ENCODE measurements at places on chromosomes 7 and 10.

DNA sequence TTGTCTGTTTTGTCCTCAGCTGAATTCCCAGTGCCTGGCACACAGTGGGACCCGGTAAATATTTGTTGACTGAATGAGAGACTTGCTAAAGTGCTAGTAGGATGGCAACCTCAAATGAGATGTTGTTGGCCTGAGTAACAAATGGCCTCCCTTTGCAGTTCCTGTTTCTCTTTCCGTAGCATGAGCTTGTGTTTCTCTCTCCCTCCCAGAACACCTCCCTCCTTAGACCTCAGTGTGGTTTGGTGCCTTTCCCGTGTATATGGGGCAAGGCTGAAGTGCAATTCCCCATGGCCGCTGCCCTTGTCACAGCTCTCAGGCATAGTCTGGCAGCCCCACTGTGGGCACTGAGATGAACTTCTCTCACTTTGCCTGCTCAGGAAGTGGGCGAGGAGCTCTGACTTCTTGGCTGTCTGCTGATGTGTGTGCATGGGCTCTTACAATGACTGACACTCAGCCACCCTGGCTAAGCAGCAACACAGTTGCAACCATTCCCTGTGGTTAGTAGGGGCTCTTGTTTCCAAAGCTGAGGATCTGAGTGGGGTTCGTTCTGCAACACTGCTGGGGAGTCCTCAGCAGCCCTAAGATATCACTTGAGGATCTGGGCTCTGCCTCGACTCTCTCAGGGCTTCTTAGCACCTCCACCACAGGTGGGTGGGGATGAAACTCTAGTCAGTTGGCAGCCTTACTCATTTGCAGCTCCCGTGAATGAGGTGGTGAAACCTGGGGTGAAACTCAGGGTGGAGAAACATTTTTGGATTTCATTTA, 136.1 kb downstream of the ICA1 start:
- no peak for DNase-seq

DNA sequence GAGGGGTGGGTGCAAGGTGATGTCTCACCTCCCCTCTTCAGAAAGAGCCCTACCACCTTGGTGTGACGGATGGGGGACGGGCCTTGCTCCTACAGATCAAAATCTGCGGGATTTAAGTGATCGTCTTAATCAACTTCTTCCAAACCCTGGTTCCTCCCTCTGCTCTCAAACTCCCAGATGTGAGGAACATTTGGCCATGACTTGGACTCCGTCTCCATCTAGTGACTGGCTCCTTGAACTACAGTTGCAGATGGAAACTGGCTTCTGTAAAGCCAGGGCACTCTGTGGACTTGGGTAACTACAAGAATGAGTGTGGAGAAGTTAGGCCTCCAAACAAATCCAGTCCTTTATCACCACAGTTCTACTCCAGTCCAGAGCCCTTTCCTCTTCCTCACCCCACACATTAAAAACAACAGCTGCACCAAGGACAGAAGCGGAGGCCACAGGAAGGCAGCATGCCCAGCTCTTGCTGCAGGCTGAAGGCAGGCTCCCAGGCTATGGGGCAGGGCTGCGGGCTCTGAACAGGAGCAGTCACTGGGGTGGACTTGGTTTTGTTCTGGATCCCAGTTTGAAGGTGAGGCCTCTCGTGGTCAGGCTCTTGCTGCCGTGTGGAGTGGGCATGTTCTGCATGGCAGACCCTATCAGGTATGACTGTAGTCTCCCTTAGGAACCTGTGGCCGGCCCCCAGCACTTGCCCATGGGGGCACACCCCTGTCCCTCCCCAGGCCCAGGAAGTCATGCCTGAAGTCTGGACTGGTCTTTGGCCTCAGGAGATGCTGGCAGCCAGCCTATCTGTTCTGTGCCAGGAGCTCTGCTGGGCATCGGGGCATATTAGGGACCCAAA, 79.4 kb downstream of the VWC2 start:
- peak; percentile 78 for DNase-seq

DNA sequence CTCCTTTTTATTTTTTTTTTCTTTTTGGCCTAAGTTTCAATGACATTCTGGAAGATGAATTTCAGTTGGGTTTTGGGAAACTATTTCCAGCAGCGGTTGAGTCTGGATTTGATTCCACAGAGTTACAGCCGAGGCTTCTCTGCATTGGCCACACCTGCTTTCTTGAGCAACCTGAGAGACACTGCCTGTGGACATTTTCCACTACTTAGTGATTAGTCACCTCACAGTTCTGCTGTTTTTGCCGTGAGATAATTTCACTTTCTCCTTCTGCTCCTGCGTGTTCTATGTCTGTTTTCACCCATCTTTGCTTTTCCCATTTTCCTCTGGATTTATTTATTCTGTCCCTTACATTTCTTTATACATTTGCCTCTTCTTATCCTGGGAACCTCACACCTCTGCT, 243.0 kb downstream of the BICC1 start:
- DNase-seq: peak; percentile 74

- DNase-seq: no peak
Measured at GRCh38 chr7:14583518-14583917, 319.0 kb downstream of the DGKB start.

- DNase-seq: no peak
Measured at GRCh38 chr7:77242554-77242953, 42.9 kb upstream of the FGL2 start.

DNA sequence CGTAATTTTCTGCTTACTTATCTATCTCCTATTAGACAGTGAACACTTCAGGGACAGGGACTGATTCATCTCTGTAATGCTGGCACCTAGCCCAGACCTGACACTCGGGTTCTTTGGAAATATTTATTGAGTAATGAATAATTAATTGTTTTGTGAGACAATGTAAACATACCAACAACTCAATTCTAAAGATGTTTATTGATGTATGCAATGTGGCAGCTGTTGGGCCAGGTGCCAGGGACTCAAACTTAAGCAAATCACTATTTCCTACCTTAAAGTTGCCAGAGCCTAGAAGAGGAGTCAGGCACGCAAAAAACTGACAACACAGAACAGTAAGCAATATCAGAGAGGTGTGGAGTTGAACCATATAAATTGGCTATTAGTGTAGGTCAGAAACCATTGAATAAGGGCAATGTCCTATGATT, 63.6 kb upstream of the BMPER start:
- no peak for DNase-seq

DNA sequence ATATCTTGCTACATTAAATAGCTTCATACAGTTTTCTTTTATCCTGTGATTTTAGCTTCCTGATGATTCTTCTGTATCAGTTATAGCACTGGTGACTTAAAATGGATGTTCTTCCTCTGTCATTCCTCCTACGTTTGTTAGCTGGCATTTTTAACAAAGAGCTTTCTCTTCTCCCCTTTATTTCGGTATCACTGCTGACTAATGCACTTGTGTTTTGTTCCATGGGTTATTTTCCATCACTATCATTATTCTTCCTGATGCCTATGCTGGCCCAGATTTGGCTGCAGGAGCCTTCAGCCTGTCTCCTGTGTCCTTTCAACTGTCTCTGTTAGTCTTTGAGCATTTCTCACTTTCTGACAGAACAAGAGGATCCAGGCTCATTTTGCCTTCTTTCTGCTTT, 13.1 kb downstream of the BMS1 start:
- DNase-seq: no peak

DNA sequence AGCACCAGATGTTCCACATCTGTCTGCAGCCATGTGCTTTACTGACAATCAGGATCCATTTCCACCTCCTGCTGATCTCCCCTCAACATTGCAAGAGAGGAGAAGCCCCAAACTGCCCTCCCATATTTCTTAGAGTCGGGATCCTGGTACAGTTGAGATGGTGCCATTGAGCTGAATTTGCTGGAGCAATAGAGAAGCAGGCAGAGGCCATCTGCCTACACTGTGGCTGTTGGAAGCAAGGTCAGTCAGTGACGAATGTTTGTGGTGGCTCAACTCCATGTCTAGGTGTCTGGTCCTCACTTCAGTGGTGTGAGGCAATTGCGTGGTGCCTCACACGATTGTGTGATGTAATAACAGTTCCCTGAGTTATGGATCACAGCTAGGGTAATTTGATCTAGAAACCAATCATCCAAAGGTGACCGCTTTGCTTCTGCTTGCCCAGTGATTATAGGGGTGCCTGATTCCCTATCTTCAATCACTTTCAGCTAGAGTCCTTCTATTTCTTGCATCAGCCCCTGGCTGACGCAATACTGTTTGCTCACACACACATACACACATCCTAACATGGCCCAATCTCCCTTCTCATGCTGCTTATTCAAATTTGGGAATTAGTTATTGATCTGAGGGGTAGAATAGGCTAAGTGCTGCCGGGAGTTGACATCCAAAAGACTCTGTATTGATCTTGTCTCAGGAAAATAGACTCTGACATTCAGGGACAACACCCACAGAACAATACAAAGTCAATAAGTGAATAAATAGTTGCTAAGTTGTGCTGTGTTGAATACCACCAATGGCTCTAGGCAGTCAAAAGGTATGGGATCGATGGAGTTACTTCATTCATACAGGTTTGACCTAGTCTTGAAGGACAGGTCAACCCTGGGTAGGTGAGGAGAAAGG, 46.1 kb upstream of the SLC35B4 start:
- DNase-seq: no peak

GRCh38 chr10:84173501-84173929, at the start of gene GPR15LG:
TSS of gene GPR15LG (plus strand) at chr10:84173801. CDS start at chr10:84173852, 51 bp downstream.
- DNase-seq: no peak

DNA sequence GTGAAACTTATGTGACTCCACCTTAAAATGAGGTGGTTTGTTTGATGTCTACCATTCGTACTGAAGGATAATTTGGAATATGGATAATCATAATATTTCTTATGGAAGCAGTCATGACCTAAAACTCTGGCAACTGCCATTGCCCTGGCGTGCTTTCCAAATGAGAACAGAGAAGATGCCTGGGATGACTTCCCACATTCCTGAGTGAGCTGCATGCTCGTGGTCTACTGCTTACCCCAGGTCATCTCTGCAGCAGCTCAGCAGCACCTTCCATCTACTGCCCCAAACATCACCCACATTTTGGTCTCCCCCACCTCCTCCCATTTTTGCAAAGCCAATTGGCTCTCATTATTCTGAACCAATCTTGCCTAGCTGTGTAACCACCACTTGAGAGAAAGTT, 40.1 kb downstream of the LYZL1 start:
- peak; percentile 30 for DNase-seq

DNA sequence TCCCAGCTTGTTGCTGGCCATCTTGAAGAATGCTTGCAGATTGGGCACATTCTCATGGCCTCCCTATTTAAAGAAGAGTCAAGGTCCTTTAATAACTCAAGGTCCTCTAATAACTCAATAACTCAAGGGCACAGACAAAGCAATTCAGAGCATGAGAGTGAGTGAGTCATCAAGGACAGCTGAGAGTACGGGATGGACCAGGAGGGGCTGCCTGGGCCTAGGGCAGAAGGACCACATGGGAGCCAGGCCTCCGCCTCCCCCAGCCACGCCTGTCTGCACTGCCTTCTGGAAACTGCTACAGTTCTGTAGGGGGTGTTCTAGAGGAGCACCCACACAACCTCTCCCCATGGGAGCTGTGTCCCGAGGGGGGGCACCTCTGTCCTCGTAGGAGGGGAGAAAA, 48.9 kb downstream of the ZNF503 start:
- peak; percentile 75 for DNase-seq

DNA sequence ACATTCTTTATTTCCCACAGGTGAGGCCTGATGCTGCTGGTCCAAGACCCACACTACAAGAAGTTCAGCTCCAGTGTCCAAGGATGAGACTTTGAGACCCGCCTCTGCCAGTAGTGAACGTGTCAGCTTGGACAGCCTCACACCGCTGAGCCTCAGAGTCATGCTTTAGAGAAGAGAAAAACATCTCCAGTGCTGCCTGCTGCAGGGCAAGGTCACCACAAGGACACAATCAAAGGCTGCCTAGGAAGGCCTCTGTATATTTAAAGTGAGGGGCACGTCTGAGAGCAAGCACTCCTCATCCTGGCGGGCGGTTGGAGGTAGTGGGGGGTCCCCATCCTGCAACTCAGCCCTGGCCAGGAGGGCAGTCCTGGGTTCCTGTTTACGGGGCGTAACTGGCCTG, 19.3 kb downstream of the FGFR2 start:
- DNase-seq: no peak

GRCh38 chr7:132177708-132178401, 398.4 kb downstream of the PLXNA4 start:
- DNase-seq: no peak

DNA sequence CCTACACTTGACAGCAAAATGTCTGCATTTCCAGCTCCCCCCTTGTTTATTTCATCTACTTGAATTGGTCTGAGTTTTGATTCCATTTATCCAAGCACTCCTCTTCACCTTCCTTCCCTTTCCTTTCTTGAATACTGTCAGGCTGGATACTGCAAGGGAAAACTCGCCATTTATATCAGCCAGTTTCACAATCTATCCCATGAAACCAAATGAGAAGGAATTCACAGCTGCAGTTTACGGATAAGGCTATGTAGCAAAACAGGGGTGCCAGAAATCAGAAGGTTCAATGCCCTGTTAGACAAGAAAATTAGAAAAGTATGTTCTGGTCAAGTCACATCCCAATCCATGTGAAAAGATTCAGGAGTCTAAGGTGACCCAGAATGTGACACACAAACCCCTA, 28.1 kb downstream of the CCDC6 start:
- DNase-seq: no peak

DNA sequence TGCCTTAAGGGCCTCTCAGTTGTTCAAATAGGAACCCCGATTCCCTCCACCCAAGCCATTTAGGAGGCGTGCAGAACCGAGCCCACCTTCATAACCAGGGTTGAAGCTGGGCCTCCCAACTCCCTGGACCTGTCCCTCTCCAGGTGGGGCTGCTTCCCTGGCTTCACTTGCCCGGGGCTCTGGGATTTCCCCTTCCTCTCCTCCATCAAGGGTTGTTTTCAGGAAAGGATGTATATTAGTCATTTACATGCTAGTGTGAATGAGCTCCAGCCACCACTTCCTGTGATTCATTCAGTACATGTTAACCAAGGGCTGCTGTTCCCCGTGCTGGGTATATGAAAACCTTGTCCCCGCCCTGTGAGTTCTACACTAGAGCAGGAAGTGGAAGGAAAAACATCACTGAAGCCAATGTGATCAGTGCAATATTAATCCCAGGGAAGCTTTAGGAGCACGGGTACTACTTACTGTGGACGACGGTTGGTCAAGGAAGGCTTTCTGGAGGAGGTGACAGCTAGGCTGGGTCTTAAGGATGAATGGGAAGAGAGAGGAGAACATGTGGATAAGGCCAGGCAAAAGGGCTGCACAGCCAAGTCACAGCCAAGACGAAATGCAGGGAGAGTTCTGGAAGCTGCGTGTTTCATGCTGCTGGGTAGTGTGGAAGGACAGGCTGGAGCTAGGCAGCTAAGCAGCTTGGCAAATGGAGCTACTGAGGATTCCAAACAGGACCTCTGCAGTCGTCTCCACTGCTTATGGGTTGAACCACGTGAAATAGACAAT, 150.1 kb upstream of the SHH start:
- DNase-seq: peak; percentile 14

GRCh38 chr7:106071356-106071998, 40.6 kb downstream of the SYPL1 start:
- no peak for DNase-seq

GRCh38 chr7:45601094-45601493, 26.9 kb downstream of the ADCY1 start:
- DNase-seq: no peak

DNA sequence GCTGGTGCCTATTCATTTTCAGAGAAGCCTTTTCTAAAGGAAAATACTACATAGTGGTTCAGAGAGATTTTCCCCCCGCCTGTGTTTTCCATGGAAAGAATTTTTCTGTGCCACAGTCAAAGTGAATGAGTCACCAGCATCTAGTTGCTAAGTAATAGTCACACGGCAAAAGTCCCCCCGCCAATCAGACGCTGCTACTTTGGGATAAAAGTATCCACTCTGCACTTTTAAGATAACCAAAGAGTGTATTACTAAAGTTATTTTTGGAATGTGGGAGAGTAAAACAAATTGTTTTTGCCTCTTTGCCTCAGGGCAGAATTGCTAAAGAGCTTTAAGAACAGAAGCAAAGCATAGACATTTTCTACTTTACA, 23.5 kb downstream of the ABLIM1 start:
- DNase-seq: peak; percentile 75

- no peak for DNase-seq
Measured at GRCh38 chr10:114914560-114914959, 23.4 kb upstream of the TRUB1 start.
